Type B pancreatic cell (in vitro differentiated cells): ENCODE measurements at places on chromosomes 7 and 10.

DNA sequence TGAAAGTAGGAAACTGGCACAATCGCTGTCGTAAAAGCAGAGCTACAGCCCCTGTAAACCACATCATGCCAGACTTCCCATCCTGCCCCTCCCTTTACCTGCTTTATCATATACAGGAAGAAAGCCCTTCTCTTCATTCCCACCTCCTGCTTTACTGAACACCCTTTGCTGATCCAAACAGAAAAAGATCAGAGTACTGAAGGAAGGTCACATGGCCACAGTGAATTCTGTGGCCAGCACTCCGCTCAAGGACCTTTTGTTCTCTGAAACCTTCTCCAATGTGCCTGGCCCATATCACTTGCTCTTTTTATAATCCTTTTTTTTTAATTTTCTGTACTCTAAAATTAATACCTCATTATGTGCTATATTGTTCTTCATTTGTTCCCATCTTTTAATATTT, 108.8 kb upstream of the LRGUK start:
- no peak for DNase-seq
- H3K4me1 ChIP-seq, result peaks cover 9% of the 10 kb centered on the region
- H3K27me3 ChIP-seq, result no peaks in the 10 kb centered on the region
- H3K36me3 ChIP-seq, result no peaks in the 10 kb centered on the region

DNA sequence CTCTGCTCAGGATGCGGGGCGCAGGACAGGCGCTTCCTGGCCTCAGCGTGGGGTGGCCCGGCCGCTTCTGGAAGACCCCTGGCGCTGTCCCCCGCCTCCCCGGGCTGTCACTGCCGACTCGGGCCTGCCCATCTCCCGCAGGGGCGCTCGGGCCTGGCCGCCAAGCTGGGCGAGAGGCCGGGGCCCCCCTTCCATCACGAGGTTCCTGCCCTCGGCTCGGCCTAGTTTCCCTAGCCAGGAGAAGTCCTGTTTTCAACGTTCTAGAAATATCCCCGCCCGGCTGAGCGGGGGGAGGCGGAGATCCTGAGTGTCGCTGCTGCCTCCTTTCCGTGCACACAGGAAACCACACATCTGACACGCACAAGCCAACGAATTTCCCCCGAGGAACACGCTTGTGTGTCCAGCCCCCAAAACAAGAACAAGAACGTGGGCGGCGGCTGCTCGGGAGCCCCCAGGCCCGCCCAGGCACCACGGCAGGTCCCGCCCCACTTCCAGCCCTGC, 33.7 kb downstream of the AP5Z1 start:
- no peak overlapping the region for H3K4me3 ChIP-seq
- peaks cover 10% of the 10 kb centered on the region for H3K36me3 ChIP-seq
- H3K27ac ChIP-seq, result no peak overlapping the region
- no peak for DNase-seq
- H3K4me1 ChIP-seq, result peaks cover 1% of the 10 kb centered on the region
- H3K27me3 ChIP-seq, result peaks cover 23% of the 10 kb centered on the region

DNA sequence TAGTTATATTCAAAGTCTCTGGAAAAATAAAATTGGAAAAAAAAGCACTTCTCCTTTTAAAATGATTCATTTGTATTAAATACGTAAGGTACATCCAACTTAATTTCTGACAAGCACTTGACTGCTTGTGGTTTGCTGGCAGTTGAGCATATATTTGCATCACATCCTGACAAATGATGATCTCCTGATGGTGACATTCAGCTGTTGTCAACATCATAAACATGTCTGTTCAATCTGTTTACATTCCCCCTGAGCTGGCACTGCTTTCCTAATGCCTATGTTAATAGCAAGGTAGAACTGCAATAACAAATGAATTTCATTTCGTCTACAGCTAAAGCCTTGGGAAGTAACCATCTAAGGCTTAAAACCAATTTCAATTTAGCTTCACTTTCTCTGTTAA, 24.4 kb downstream of the TSPAN12 start:
- H3K27ac ChIP-seq, result no peak overlapping the region
- no peaks in the 10 kb centered on the region for H3K27me3 ChIP-seq
- peaks cover 3% of the 10 kb centered on the region for H3K4me1 ChIP-seq
- DNase-seq, result no peak

DNA sequence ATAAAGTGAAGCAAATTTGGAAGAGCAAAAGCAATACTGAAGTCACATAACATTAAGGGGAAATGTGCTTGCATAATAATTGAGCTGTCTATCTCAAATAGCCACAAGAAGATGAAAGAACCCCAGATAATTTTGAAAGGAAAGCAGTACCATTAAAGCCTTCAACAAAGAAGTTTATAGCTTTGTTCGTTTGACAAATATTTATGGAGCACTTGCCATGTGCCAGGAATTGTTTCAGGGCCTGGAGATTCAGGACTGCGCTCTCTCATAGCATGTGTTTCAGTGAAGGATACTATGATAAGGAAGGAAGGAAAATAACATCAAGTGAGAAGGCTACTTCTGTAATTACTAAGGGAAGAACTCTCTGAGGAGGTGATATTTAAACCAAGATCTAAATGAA, 212.3 kb upstream of the CSTF2T start:
- no peaks in the 10 kb centered on the region for H3K36me3 ChIP-seq
- H3K27ac ChIP-seq, result no peak overlapping the region
- no peak overlapping the region for H3K4me3 ChIP-seq
- H3K27me3 ChIP-seq, result no peaks in the 10 kb centered on the region
- no peak for DNase-seq

GRCh38 chr7:74625446-74625845, 32.1 kb upstream of the GTF2I start:
- H3K27ac ChIP-seq, result no peak overlapping the region
- no peak overlapping the region for H3K4me3 ChIP-seq
- H3K4me1 ChIP-seq, result peaks cover 16% of the 10 kb centered on the region
- H3K36me3 ChIP-seq, result no peaks in the 10 kb centered on the region
- H3K27me3 ChIP-seq, result no peaks in the 10 kb centered on the region

DNA sequence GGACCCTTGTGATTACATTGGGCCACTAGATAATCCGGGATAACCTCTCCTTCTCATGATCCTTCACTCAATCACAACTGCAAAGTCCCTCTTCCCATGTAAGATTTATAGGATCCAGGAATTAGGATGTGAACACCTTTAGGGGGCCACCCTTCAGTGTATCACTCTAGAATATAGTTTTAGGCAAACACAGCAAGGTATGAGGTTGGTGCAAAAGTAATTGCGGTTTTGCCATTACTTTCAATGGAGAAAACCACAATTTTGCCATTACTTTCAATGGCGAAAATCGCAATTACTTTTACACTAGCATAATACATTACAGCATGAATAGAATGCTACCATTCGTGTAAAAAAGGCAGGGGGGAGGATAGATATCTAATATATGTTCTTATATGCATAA, 104.0 kb downstream of the BAMBI start:
- no peak overlapping the region for H3K4me3 ChIP-seq
- DNase-seq, result no peak
- no peak overlapping the region for H3K27ac ChIP-seq
- H3K36me3 ChIP-seq, result no peaks in the 10 kb centered on the region
- H3K27me3 ChIP-seq, result peaks cover 12% of the 10 kb centered on the region
